ENCODE measurements at places on chromosomes 7 and 10. TPM values are rescaled to one million over a fixed set of nuclear protein-coding genes. Genes with fewer than 3 reads are reported as not detected.

The FAM25G gene
- total RNA-seq: not detected

The GNAI1 gene
- total RNA-seq: 0.66 TPM

The ENTPD1 gene
- 16.8 TPM for total RNA-seq

The CNPY1 gene
- not detected for total RNA-seq

The NME8 gene
- not detected for total RNA-seq

The NKX1-2 gene
- total RNA-seq: not detected

The VSIR gene
- 84.9 TPM for total RNA-seq

The CDNF gene
- 0.48 TPM for total RNA-seq

The NXPH1 gene
- not detected for total RNA-seq

The PNLIP gene
- total RNA-seq: not detected

The SLC16A9 gene
- 0.68 TPM for total RNA-seq
